ENCODE measurements at places on chromosomes 1 and 21.

GRCh38 chr1:222555992-222556615, 8.2 kb upstream of the HHIPL2 start:
- no peak for DNase-seq

GRCh38 chr1:55426619-55427018, 211.5 kb upstream of the USP24 start:
- DNase-seq = no peak

- no peak for DNase-seq
Observed at GRCh38 chr1:46061146-46061545, 71.3 kb downstream of the PIK3R3 start.

DNA sequence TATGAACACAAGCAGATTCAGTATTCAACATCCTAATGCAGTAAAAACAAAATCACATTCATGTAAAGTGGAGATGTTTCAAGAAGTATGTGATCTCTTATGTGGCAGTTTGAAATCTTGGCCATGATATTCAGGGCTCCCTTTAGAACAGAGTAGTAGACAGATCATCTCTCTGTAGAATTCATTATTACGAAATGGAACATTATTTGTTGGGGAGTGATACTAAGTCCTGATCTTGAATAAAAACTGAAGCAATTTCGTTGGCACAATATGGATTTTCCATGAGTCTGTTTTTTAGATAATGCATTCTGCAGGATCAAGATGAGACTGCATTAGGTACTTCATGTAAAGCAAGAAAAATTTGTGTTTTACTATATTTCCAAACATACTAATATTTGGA, 264.4 kb upstream of the NRIP1 start:
- DNase-seq = no peak

DNA sequence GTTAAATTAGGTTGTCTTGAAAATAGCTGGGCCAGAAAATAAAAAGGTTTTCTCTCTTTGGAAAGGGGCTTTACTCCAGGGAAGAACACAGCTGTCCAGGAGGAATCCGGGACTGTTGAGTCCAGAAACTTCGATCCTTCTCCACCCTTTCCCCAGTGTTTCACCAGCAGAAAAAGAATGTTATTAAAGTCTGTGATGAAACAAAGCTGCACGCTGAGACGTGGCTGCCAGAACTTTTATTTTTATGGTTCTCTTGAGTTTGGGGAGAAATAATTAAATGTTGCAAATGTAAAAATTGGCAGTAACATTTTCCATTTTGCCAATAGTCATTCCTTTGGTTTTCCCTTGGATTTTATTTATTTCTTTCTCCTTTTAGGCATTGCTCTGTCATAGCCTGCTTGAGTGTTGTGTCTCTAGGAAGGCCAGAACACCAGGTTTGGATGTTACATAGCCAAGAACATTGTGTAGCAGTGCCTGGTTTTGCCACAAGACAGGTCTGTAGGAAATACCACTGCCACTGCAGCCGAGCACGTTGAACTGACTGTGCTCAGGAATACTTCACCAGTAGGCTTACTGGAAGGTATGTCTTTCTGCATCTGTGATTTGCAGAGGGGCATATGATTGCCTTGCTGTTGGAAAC, 87.4 kb downstream of the ROR1 start:
- DNase-seq = no peak

DNA sequence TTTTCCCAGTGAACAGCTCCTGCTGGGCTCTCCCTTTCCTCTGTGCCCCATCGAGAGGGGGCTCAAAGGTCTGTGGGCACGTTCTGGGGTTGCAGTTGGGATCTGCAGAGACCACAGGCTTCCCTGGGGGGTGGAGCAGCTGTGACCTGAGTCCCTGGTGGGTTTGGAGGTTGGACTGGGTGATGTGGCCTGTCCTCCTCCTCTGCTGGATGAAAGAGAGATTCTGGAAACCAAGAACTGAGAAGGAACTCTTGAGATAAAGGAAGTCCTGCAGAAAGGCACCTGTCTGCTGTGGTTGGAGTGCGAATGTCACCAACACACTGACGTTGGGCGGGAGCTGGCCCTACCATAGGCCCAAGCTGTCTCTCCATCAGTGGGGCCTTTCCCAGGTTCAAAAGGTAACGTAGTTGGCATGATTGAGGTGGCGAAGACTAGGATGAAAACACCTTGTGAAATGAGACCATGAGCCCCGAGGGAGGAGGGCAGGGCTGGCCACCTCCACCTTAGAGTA, 35.8 kb upstream of the ETV3 start:
- DNase-seq = no peak

DNA sequence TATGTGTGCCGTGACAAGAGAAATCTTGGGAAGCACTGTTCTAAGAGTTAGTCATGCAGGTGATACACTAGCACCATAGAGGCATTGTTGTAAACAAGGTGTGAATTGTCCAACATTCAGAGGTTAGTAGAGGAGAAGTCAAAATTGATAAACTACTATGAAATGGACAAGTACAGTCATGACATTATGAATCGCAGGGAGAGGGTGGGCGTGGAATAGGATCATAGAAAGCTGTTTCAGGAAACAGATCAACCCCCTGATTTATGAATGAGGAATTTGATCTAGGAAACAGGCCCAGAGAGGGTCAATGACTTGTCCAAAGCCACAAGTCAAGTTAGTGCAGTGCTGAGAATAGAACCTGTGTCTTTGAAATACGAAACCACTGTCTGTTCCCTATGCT, 58.5 kb upstream of the LAX1 start:
- DNase-seq = no peak

GRCh38 chr1:27519331-27520258, 29.6 kb upstream of the WASF2 start:
- no peak for DNase-seq

DNA sequence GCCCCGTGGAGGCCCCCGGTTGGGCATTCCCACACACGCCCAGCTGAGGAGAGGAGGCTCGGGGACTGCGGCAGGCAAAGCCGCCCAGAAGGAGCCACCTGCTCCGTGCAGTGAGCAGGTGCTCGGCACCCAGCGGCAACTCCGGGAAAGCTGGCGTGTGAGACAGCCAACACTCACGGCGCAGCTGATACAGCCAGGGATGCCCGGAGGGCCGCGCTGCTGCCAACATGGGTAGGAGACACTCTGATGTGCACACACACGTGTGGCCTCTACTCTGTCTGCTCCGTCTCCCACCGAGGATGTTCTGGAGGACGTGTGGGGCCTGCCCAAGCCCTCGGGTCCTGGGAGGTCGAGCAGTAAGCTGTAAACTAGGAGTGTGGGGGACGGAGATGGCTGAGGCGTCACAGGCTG, 12.9 kb downstream of the MORN1 start:
- DNase-seq = no peak

DNA sequence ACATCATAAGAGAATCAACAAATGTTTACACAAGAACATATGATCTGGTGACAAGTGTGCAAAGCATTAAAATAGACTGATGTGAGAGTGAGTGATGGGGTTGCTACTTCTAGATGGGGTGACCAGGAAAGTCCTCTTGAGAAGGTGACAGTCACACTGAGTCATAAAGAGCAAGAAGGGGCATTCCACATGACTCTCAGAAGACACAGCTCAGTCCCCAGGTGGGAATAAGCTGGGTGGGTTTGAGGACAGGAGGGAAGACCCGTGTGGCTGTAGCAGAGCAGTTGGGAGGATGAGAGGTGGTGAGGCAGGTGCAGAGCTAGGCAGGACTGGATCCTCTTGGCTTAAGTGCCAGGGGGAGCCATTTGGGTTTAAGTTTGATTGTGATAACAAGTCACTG, 53.1 kb downstream of the TNR start:
- DNase-seq = no peak

DNA sequence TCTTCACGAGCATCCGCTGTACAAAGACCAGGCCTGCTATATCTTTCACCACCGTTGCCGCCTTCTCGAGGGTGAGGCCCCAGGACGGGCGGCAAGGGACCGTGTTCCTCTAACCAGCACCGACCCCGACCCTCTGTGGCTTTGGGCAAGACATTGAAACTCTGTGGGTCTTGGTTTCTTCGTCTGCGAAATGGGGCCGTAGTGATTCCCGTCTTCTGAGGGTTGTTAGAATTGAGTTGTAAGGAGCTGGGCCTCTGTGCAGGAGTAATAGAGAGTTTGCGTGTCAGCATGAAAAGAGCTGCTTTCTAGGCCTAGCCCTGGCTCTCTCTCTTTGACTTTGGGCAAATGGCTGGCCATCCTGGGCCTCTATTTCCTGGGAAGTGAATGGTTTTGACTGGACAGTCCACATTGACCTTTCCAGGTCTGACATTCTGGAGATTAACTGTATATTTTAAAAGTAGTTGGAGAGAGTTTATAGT, 591 bp downstream of the MRPL37 start:
- DNase-seq = no peak

GRCh38 chr1:161726473-161727255, 5.3 kb downstream of the FCRLB start:
- DNase-seq = no peak

GRCh38 chr1:93925206-93925605, 16.0 kb upstream of the GCLM start:
- no peak for DNase-seq

DNA sequence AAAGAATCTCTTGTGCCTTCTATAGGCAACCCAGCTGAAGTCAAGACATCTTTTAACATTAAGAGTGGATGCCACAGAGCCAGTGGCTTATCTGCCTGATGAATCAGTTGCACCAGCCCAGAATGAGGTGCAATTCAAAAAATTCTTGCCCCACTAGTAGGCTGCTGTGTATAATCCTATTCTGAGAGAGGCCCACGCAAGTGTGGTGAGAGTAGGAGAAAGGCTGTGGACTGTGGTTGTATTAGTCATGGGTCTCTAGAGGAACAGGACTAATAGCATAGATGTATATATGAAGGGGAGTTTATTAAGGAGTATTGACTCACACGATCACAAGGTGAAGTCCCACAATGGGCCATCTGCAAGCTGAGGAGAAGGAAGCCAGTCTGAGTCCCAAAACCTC, 216.4 kb downstream of the LTN1 start:
- no peak for DNase-seq

GRCh38 chr1:84006591-84006990, 7.7 kb upstream of the TTLL7 start:
- no peak for DNase-seq

DNA sequence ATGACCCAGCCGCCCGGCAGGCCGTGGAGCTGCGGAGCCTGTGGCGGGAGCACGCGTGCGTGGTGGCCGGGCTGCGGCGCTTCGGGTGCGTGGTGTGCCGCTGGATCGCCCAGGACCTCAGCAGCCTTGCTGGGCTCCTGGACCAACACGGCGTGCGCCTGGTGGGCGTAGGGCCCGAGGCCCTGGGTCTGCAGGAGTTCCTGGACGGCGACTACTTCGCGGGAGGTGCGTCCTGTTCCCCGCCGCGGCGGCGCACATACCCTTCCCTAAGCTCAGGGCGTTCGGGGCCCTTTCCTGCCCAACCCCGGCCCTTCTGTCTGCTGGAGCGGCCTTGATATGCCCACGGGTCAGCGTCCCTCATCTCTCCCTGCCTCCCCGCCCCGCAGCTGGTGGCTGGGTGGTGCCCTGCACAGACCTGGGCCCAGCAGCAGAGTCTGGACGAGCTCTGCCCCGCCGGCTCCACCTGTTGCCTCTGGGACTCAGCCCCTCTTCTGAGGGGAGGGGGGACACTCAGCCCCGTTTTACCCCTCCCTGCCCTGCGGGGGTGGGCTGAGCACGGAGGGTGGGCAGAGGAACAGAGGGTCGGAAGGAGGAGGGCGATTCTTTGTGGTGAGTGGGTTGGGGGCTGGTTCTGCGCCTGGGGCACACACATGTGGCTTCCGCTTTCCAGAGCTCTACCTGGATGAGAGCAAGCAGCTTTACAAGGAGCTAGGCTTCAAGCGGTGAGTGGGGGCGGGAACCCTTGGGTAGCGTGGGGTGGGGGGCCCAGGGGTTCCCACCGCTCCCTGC, 688 bp downstream of the PRXL2B start:
- no peak for DNase-seq

DNA sequence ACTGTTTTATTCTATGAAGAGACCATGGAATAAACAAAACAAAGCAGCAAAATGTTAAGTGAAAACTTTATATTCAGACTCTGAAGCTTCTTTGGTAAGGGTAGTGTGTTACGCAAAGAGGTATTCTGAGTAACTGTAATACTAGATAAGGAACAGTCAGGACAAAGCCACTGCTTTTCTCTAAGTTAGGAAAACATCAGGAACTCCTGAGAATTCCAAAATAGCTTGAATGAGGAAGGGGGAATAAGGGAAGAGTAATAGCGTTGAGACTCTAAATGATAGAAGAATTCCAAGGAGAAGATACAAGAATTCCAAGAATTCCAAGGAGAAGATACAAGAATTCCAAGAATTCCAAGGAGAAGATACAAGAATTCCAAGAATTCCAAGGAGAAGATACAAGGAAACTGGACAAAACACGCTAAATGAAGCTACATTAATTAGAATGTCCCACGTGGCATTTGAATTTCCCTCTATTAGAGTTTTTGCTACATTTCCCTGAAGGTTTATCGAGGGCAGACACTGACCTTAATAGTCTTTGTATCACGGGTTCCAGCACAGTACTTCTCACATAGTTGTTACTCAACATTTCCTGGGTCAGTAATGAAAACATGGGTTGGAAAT, 71.5 kb downstream of the SMYD3 start:
- DNase-seq = no peak

GRCh38 chr21:42189431-42189830, 29.5 kb upstream of the ABCG1 start:
- no peak for DNase-seq

DNA sequence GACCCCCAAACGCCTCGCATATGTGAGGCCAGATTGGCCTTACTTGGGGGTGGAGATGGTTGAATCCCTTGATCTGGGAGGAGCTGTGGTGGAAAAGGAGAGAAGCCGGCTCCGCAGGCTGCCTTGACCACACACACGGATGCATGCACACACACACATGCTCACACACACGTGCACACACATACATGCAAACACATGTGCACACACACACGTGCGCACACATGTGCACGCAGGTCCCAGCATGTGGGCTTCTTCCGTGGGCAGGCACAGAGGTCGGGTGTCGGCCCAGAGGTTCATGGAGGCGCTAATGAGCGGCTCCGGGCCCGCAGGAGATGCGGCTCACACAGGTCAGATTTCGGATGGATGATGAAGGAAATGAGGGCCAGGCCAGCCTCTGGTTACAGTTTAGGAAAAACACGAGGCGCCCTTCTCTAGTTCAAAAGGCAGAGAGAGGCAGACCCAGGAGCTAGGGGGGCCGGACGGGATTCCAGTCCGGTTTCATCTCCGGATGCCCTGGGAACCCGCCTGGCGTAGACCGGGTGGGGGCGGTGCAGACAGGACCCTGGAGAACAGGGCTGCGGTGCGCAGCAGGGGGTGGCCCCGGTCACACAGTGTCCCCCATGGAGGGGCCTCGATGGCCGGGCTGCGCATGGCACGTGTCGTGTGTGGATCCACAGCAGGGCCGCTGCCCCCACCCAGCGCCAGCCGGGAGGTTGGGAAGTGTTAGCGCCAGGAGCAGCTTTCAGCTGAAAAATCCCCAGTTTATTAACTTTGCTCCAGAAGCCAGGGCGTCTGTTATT, 91.1 kb upstream of the ACTRT2 start:
- no peak for DNase-seq

- no peak for DNase-seq
Observed at GRCh38 chr1:54774820-54775498, 10.6 kb upstream of the PARS2 start.

Measured in activated CD8-positive, alpha-beta memory T cell treated with anti-CD3 and anti-CD28 coated beads for 1 hour (primary cell).